NCI-H2171 (cell line): ENCODE measurements at places on chromosomes 5 and 9.

- DNase-seq = no peak
These were observed 25.5 kb downstream of the MEGF9 start for GRCh38 chr9:120688758-120689157.

DNA sequence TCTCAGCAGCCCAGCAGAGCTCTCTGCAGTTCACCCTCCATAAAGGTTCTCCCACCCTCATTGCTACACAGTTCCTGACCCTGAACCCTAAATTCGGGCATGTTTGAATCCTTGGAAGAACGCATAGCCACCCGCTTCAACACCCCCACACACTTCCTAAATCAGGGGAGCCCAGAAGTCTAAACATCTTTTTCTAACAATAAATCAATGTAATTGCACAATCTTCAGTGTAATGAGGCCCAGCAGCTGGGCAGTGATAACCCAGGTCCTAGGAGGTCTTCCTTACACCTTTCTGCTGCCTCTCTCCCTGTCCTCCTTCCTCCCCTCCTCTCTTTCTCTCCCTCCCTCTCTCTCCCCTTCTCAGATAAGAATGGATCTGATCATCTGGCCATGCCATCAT lies 88.0 kb downstream of the IRX2 start:
- no peak for DNase-seq

GRCh38 chr5:143337946-143338345 lies 65.5 kb downstream of the NR3C1 start:
- DNase-seq = no peak

DNA sequence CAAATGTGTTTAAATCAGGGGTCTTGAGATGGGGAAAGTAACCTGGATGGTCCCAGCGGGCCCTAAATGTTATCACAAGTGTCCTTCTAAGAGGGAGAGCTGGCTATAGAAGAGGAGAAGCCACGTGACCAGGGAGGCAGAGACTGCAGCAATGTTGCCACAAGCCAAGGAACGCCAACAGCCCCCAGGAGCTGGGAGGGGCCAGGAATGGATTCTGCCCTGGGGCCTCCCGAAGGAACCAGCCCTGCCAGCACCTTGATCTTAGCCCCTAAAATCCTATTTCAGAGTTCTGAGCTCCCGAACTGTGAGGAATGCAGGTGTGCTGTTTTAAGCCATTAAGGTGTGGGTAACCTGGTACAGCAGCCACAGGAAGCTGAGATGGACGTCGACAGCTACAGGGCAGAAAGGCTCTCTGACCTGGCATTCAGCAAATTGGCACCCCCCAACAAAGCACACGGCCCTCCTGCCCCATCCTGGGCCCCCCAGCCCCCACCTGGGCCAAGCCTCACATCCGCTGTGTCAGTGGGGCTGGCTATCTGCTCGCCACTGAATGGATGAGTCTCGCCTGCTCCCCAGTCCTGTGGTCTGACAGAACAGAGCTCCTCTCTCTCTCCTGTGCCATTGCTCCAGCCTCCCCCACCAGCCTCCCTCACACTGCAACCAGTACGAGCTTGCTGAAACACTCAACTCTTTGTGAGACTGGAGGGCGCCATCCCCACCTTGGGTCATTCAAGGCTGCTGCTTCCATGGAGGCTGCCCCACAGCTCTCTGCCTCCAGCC lies 78.8 kb downstream of the ADAMTS2 start:
- DNase-seq = no peak

DNA sequence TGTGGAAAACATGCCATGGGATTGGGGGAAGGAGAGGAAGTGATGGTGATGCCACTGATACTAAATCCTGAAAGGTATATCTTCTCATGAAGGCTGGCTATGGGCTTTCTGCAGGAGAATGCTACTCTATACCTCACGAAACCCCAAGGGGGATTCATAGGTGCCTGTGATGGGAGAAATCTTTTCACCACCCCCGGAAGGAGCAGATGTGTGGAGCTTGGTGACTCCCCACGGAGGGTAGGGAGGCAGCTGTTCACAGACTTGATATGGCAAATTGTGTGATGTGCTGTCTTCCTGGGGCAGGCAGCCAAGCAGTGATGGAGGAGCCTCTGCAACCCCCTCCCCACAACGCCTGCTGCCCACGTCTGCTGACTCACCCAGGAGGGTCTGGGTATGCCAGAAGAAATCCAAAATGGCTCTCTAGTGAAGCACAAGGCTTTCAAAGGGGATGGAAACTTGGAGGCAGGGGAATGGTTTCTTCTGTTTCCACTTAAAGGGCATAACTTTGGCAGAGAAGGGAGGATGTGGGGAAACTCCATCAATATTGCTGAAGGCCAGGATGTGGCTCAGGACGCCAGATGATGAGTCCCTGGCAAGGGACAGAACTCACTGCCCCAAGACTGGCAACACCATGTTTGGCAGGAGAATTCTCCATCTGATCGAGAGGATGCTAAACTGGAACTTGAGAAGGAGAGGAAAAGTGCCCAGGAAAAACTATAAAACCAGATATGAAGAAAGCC lies 188.3 kb downstream of the GABBR2 start:
- DNase-seq = peak; percentile 94

DNA sequence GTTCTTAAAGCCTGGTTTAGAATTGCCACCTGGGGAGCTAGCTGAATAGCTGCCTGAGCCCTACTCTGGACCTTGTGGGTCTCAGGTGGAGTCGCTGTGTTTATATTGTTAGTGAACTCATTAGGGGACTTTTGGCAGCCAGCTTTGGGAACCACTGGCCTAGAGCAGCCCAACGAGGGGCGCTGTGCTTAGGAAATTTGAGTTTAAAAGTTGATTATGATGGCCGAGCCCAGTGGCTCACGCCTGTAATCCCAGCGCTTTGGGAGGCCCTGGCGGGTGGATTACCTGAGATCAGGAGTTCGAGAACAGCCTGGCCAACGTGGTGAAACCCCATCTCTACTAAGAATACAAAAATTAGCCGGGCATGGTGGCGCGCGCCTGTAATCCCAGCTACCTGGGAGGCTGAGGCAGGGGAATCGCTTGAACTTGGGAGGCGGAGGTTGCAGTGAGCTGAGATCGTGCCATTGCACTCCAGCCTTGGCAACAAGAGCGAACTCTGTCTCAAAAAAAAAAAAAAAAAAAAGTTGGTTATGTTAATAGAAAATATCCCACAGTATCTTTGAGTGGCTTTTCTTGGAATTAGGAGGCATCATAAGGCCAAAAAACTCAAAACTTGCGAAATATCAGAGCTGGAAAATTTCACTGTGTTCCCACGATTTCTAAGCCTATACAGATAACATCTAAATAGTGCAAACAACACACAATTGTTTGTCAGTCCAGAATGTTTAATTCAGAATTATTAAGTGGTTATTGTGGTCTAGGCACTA lies 809 bp downstream of the MCCC2 start:
- DNase-seq = no peak
